ENCODE measurements at places on chromosomes 7 and 10.

DNA sequence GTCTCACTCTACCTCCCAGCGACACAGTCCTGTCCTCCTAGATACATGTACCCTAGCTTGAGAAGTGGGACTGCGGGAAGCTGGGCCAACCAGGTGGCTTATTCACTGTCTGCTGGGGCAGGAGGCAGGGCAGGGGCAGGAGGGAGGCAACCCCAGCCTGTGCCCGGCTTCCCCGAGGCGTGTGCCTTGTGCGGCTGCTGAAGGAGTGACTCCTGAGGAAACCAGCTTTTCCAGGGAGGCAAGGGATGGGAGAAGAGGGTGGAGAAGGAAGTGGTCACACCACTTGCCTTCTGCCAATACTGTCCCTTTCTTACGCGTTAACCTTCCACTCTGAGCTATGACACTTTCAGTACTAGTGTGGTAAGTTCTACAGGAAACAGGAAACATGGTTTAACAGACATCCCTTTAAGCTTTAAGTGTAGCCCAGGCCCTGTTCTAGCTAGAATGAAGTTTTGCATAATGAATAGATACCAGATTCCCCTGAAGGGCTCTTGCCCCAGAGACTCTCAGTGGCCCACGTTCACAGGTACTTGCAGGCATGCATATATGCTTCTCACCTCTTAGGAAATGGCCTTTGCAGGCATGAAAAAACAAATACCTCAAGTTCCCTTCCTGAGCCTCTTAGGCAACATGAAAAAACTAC, 40.6 kb downstream of the SYPL1 start:
- DNase-seq = peak; percentile 87

DNA sequence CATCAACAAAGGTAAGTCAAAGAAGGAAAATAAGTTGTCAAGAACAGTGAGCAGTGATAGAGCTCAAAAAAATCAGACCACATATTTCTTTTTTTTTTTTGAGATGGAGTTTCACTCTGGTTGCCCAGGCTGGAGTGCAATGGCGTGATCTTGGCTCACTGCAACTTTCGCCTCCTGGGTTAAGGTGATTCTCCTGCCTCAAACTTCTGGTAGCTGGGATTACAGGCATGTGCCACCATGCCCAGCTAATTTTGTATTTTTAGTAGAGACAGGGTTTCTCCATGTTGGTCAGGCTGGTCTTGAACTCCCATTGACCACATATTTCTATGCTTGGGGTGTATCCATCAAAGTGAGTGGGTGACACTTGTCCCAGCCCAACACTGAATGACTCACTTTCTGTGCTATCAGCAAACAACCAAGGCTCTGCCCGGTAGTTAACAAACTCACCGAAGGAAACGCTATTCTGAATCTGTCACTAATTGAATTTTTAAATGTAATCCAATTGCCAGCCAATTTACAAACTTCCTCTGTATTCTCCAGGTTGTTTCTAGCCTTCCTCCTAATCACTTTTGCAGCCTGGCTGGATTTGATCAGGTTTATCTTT, 19.6 kb upstream of the SMNDC1 start:
- DNase-seq = peak; percentile 17

GRCh38 chr10:43188702-43189101, 50.5 kb downstream of the CSGALNACT2 start:
- DNase-seq = no peak

DNA sequence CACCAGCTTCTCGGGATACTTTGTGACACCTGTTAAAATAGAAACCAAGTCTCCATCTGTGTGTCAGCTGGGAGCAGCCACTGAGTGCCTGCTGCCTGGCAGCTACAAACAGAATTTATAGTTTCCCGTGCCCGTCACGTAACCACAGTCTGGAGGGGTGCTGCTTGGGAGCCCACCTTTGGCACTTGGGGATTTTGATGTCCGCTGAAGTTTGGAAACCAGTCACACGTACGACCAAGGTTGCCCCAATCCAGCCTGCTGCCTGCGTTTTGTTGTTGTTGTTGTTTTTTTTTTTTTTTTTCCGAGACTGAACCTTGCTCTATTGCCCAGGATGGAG, 1.6 kb downstream of the TRRAP start:
- DNase-seq = no peak

- DNase-seq = peak; percentile 60
These were observed 120.1 kb downstream of the ELAPOR2 start for GRCh38 chr7:86939197-86939814.

DNA sequence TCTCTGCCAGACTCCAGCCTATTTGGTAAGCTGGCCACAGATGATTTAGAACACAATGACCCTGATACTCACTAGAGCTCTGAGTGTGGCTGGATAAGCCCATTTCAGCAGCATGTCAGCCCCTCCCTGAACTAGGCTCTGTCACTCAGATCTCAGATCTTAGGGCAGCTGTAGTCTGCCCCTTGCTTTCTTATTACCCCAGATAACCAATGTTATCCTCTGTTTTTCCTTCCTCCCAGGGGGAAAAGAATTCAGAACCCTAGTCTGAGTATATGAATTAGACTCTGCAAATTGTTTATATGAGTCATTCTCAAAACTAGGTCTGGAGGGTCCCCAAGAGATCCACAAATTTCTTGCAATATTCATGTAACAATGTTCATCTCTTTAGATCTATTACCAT, 286.2 kb downstream of the KCNMA1 start:
- DNase-seq = no peak

Data from activated CD4-positive, alpha-beta T cell treated with anti-CD3 and anti-CD28 coated beads, Interleukin-2, Interleukin-4, amounts not matched to agents 100 ng/mL and 50 ng/mL, durations not matched to agents 16 hours and 8 hours (primary cell).